ENCODE measurements at places on chromosomes 16 and 17. TPM values are rescaled to one million over a fixed set of nuclear protein-coding genes. Genes with fewer than 3 reads are reported as not detected.
A peak's percentile ranks its signal among the peaks of the same experiment; 100 is the strongest.

- no peak for DNase-seq
These were observed 13.4 kb downstream of the ITPRIPL2 start for GRCh38 chr16:19127205-19127604.

DNA sequence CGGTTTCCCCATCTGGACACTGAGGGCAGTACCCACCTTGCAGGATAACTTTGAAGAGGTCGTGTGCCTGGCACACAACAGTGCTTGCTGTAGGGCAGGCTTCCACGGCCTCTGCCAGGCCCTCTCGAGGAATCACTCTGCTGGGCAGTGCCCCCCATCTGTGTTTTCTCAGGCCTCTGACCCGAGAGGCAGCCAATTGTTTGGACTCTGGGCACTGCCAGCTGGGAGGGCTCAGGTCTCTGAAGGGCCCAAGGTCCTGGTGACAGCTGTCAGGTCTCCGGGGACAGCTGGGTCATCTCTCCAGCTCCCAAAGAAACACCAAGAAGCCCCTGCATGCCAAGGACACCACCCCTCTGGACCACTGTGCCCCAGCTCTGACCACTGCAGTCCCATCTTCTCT is 1.0 kb upstream of the RAB26 start:
- no peak for DNase-seq

GRCh38 chr16:47990676-47991075 is 165.1 kb downstream of the ABCC12 start:
- DNase-seq: no peak

DNA sequence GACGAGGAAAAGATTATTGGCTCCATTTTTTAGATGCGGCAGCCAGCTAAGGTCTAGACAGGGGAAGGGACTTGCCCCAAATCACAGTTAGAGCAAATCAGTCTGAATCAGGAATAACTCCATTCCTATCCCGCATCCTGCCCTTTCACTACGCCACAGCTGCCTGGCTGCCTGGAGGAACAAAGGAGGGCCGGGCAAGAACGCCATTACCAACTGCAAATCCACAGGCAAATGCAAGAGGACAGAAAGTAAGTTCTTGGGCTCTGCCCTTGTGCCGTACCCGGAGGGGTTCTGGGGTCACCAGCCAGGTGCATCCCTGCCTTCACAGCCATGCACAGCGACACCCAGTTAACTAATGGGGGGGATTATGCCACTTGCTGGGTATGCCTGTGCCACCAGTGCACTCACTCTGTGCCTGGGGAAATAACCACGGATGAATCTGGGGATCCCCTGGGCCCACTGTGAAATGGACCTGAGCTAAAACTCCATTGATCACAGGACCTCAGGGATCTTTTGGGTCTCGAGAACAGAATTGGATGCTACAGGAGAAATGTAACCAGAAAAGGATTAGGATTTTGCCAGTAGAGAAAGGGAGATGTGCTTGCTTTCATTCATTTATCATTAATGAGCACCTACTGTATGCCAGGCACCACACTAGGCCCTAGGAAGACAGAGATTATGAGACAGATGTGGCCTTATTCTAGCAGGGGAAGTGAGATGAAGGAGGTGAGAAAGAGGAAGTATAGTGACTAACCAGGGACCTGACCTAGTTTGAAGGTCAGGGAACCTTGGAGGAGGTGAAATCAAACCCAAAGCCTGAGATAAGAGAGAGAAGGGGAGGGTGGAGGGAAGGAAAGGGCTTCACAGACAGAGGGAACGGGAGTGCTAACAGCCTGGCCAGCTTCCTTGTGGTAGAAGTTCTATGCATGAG is 17.7 kb downstream of the BCL7C start:
- peak; percentile 44 for DNase-seq

Gene CLEC18B
- 0.22 TPM for total RNA-seq

DNA sequence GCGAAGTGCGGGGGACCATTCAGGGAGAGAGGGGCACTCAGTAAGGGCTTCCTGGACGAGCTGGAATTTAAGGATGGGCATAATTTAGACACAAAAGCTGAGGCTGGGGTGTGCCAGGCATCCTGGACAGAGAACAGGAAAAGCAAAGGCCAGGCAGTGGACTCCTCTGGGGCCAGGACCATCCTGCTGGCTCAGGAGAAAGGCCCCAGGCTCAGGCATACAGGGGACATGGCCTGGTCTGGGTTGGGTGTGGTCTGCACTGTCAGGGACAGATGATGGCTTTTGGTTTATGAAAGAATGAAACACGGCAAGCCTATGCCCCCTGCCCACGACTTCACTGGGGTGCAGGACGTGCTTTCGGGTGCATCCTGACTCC is 48.9 kb upstream of the DOC2B start:
- no peak for DNase-seq

DNA sequence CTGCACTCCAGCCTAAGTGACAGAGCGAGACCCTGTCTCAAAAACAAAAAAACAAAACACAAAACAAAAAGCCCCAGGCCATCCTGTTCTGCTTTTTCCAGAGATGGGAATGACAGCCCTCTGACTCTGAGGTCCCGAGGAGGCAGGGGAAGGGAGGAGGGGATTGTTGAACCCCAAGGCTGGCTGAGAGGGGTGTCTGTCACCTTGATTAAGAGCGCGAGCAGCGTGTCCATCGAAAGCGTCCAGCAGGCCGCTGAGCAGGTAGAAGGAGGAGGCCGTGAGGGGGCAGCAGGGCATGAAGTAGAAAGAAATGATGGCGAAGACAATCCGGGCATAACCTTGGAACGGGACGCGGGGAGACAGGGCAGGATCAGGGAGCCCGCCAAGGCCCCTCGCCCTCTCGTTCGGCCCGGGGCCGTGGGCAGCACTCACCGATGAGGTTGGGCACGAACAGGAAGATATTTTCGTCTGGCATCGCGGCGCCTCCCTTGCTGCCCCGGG is 593 bp downstream of the CDIPT start:
- no peak for DNase-seq

DNA sequence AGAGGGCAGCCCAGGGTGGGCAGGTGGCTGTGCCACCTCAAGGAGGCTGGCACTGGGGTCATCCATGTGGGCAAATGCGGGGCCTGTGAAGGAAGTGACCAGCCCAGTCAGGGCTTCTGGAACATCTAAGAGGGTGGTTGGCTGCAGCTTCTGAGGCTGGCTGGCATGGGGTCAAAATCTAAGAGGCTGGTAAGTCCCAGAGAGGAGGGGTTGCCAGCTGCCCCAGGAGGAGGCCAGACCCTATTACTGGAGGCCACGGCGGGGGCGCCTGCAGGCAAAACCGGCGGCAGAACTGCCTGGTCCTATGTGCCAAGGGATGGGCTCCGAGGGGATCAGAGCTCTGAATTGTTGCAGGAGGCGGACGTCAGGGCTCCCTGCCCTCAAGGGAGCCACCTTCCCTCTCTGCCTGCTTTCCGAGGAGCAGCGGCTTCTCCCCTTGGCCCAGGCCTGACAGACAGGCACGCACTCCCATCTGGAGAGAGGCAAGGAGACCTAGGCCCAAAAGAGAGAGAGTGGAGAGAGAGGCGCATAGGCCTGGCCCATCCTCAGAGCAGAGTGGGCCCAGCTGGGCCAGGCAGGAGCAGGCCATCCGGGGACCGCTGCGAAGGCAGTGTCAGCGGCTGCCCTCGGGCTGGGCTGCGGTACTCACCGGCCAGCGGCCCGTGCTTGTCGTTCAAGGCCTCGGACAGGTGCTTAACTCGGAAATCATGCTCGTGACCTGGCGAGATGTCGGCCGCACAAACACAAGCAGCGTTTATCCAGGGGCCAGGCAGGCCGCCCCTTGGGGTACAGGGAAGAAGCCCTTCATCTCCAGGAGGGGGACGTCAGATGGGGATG is 10.9 kb downstream of the ZACN start:
- DNase-seq: no peak

Gene DNAAF8
- 0.18 TPM for total RNA-seq

Gene ABCC11
- total RNA-seq: 0.54 TPM

GRCh38 chr17:41588126-41588810 is 1.6 kb upstream of the KRT14 start:
- no peak for DNase-seq

Gene TEKT5
- total RNA-seq: 0.43 TPM

Gene CYB5D1
- 16.2 TPM for total RNA-seq

Gene ZSCAN10
- 0.09 TPM for total RNA-seq

Gene TRAPPC2L
- 56.4 TPM for total RNA-seq

DNA sequence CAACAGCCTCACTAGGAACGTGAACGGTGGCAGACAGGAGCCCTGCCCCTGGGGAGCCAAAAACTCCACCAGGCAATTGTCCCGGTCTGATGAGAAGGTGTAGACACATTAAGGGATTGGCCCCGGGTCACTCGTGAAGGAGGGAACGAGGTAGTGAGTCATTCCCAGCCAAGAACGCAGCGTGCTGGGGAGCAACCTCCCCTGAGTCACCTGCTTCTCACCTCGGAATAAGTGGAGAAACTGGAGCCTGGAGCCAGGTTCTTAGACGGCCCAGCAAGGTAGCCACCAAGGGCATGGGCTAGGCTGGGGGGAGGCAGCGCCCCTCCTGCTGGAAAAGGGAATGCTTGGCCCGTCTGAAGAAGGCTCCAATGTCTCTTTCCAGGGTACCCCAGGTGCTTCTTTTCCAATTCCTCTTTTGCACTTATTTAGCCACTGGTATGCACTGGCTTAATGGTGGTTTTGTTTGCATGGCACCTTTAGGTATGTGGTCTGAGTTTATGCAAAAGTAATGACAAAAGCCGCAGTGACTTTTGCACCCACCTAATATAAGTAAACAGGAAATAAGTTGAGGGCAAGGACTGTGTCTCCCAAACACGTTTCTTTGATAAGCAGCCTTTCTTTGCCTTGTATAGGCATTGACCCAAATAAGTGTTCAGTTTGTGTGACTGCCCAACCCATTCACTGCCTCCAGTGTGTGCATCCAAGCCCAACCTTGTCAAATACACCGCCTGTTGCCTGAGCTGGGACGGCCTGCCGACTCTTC is 1.8 kb upstream of the HELZ start:
- peak; percentile 48 for DNase-seq

Gene ZBTB4
- 24.6 TPM for total RNA-seq

DNA sequence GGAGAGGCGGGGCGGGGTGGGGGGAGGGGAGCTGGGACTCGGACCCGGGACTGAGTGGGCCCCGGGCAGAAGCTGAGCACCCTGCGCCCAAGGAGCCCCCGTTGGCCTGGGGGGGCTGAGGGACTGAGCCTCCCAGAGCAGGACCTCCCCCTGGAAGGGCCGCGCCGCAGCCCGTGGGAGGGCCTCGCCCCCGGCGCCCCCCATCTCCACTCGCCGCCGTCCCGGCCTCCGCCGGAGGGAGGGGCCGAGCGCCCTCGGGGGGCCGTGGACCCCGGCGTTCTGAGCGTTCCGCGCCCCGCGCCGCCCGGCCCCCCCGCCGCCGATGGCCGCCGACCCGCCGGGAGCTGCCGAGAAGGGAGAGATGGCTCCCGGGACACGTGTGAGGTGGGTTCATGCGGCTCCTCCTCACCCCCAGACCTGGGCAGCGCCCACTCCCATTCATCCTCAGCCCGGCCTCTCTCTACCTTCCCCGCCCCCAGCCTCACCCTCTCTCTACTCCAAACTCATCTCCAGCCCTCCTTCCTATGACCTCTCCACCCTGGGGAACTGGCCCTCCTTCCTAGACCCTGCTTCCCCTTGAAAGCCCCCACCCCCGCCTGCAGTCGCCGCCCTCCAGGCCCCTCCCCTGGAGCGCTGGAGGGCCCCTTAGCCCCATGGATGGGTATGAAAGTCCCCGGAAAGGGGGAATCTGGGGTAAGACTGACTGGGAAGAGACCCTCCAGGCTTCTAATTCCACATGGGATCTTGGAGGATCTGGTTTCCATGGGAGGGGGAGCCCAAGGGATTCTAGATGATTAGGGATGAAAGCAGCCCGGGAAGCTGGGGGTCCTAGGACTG is 922 bp downstream of the FBXL19 start:
- DNase-seq: peak; percentile 41

- DNase-seq: no peak
These were observed 13.5 kb downstream of the MPG start for GRCh38 chr16:91484-91883.

Gene METRNL
- 24.1 TPM for total RNA-seq

GRCh38 chr16:4147236-4147635 is 31.0 kb upstream of the ADCY9 start:
- no peak for DNase-seq

DNA sequence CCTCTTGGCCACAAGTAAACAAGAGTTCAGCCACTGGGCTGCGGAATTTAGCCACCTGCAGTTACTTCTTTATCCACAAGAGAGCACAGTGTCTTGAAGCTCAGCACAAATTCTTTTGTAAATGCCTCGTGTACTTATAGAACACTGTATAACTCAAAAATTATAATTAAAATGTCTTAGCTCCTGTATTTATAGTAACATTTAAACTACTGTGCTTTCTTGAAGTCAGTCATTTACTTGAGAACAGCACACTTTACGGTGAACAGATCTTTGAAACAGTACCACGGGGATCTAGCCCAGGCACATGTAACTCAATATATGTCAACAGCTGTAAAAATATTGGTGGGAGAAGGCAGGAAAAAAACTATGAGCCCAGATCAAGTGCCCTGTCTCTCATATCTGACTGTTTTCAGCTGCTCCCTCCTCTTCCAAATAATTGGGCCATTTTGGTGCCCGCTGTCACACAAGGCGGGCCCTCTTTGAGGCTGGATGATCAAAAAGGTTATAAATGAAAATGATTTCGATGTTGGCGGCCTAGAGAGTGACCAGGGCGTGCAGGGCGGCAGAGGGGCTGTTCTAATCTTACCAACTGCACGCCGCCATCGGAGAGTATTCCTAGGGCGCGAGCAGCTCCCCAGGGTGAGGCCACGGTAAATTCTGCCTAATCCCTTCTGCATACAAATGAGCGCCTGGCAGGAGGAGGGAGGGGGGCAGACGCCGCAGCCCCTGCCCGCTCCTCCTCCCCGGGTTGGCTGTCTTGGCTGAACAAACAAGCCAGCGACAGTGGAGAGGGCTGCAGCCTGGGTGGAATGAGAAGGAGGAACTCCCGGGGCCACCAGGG is 183.2 kb downstream of the C16orf78 start:
- no peak for DNase-seq

GRCh38 chr17:40849723-40850122 is 17.3 kb downstream of the KRT12 start:
- DNase-seq: no peak

DNA sequence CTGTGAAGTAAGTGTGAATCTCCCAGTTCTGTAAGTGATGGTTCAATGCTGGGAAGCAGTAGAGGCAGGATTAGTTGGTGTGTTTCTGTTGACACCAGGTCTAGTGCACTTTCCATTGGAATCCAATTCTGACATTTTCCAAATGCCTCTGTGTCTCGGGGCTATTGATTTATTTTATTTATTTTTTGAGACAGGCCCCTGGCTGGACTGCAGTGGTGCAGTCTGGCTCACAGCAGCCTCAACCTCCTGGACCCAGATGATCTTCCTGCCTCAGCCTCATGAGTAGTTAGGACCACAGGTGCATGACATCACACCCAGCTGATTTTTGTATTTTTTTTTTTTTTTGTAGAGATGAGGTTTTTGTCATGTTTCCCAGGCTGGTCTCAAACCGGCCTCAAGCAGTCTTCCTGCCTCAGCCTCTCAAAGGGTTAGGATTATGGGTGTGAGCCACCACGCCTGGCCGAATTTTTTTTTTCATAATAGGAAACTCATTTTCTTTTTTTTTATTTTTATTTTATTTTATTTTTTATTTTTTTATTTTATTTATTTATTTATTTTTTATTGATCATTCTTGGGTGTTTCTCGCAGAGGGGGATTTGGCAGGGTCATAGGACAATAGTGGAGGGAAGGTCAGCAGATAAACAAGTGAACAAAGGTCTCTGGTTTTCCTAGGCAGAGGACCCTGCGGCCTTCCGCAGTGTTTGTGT is 61.7 kb downstream of the YPEL2 start:
- DNase-seq: no peak

All from activated CD8-positive, alpha-beta T cell treated with anti-CD3 and anti-CD28 coated beads for 36 hours (primary cell).